GDM1 (cell line): ENCODE measurements at places on chromosomes 1 and 21.

- DNase-seq, result no peak
Observed at GRCh38 chr1:96522927-96523326, 198.7 kb upstream of the PTBP2 start.

DNA sequence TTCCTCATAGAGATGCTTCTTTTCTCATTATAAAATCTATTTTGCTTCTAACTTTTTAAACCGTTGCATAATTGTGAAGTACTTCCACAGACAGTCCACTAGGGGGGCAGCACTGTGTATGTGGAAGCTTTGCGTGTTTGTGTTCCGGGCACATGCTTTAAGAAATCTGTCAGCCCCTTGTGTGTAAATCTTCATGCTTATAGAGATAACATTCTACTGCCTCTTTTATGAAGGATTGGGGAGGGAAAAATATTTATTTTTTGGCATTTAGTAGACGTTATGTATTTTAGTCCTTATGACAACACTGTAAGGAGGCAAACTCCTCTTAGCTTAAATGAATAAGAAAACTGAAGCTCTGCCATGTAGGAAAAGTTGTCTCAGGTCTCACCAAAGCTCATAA is 157.3 kb upstream of the PTGFR start:
- DNase-seq, result no peak

- no peak for DNase-seq
Observed at GRCh38 chr1:37797750-37798345, 4.2 kb downstream of the MANEAL start.

- no peak for DNase-seq
Observed at GRCh38 chr1:233490488-233490887, 123.4 kb upstream of the KCNK1 start.

- DNase-seq, result no peak
Observed at GRCh38 chr1:151814971-151815545, 9.8 kb upstream of the LINGO4 start.

- peak; percentile 61 for DNase-seq
Observed at GRCh38 chr1:59292562-59292961, 4.3 kb upstream of the FGGY start.

GRCh38 chr1:8674481-8674880 is 143.0 kb downstream of the RERE start:
- no peak for DNase-seq

DNA sequence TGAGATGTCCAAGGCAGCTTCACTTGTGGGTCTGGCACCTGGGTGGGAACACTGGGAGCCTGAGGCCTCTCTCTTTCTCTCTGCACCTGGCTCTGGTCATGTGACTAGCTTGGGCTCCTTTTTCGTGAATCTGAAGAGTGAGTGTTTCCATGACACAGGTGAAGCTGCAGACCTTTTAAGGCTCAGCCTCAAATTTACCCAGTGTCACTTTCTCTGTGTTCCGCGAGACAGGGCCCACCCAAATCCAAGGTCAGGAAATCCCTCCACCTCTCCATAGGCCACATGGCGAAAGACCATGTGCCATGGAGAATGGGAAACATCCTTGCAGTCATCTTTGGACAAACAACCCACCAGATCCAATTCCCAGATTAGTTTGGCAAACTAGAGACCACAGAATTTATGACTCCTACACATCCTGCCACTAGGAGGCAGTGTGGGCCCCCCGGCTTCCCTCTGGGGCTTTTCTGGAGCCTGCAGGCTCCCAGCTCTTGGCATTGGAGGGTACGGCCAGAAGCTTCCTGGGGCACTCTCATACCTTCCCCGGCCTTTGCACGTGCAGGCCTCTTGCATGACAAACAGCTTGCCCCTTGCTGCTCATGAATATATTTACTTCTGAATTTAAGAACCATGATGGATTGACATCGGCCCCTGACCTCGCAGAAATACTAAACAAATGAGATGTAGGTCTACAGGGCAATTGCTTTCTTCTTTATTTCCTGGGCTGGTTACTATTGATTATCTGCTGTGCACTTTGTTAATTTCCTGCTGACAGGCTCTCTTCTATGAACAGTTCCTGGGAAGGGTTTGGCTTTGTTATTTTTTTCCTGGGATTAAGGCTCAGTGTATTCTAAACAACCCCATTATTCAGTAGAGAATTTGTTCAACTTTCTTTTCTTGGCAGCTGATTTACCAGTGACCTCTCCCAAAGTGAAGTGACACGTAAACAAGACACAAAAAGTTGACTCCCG is 180.7 kb downstream of the KAZN start:
- peak; percentile 21 for DNase-seq

GRCh38 chr21:44443291-44443890 is 11.9 kb upstream of the LRRC3 start:
- DNase-seq, result no peak

DNA sequence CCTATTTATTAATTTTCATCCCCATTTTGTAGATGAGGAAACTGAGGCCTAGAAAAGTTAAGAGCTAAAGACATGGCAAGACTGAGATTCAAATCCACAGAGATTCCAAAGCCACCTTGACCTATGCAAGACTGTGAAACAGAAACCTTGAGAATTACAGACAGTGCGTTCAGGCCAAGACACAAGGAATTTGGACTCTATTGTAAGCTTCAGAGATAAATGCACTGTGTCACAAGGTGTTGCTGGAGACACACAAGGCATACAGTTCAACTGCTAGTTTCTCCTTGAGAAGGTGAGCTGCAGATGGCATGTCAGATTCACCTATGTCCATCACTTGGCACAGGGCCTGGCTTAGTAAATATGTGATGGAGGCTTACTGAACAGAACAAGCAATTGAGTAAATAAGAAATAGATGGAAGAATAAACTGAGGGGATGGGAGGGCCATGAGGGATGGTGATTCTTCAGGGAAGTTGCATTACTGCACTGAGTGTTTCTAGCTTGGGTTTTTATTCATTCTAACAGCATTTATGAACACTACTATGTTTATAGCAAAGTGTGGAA is 215.0 kb downstream of the DAB1 start:
- DNase-seq, result no peak

GRCh38 chr1:64129701-64130100 is 73.7 kb upstream of the UBE2U start:
- DNase-seq, result no peak

- DNase-seq, result no peak
Observed at GRCh38 chr1:99544328-99544727, 101.6 kb upstream of the PALMD start.

DNA sequence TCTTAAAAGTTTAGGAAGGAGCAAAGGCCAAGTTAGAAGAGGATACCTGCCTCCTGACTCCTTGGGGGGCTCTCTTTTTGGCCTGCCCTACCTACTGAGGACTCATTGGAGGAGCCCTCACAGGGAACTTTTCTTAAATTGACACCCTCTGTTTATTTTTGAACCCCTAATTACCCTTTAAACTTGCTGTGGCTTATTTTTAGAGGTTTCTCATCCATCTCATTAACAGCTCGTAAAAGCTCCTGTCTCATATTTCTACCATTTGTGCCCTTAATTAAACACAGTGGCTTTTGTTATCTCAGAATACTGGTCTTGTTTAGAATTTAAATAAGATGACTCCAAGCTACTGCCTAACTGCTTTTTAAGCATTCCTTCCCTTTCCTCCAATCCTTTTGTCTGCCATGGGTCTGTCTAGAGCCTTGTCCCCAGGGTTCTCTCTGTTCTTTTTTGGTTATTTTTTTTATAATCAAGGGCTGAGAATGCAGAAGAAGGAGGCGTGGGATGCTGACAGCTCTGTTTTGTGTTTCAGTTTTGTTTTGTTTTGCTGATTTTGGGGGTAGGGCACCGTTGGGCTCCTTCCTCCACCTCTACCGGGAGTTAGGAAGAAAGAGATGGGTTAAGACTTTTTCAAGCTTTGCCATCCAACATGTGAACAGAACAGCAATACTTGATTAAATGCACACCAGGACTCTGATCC is 78.0 kb downstream of the SYT6 start:
- DNase-seq, result no peak

DNA sequence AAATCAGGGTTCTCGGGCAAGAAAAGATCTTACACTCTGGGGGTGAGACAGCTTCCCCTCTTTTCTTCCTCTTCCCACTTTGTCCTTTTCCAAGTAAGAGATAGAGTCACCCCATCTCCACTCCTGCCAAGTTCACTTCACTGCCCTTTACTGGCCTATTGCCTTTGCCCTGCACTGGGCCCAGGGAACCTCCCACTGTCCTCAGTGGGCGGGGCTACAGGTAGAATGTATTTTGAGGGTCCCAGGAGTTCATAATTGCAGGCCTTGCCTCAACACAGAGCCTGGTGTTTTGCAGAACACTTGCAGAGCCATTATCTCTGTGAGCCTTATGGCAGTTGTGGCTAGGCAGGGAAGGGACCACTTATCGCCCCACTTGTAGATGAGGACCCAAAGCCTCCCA is 3.3 kb downstream of the AMPD2 start:
- no peak for DNase-seq

DNA sequence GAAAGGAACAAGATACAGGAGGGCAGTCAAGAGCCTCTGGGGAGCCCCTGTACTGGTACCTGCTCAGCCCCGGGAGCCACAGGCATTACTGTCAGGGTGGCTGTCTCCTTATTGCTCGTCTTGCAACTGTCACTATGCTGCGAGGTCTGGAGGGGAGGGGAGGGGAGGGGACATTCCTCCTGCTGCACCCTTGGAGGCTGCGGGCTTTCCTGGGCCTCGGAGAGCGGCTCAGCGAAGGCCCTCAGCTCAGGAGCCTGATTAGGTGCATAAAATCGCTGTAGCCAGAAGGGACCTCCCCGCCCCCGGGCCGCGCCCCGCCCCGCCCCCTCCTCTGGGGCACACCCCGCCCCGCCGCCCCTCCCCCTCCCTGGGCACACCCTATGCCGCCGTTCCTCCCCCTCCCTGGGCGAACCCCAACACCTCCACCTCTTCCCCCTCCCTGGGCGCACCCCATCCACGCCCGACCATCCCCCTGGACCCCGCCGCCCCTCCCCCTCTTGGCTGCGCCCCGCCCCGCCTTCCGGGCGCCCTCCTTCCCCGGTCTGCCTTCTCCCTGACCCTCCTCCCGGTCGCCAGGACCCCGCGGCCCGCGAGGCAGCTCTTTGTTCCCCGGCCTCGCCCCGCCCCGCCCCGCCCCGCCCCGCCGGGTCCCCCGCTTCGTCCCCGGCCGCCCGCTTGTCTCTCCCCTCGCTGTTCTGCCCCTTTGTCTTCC is 35.5 kb downstream of the CACHD1 start:
- no peak for DNase-seq

DNA sequence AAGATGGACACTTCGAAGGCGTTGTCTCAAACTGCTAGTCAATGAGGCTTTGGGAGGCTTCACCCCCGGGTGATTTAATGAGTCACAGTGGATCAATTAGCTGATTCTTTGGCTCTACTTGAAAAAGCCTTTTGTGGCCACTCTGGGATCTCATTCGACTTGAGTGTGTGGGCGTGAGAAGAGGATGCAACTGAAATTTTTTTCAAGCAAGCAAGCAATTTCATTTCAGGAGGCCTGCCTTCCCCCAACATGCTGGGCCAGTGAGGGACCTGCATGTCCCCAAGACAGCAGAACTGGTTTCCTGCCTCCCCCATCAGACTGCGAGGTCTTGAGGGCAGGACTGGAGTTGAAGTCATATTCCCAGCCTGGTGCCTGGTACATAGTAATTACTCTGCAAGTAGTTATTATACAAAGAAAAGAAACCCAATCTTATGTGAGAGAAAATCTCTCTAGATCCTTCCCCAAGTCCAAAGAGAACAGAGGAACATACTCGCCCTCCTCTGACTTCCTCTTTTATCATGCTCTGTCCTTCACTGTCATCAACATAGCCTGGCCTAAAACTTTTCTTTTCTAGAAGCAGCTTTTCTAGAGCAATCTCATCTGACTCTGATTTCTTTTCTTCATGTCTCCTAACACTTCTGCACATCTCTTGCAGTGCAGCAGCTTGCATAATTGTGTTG is 22.7 kb downstream of the SYT6 start:
- DNase-seq, result no peak

DNA sequence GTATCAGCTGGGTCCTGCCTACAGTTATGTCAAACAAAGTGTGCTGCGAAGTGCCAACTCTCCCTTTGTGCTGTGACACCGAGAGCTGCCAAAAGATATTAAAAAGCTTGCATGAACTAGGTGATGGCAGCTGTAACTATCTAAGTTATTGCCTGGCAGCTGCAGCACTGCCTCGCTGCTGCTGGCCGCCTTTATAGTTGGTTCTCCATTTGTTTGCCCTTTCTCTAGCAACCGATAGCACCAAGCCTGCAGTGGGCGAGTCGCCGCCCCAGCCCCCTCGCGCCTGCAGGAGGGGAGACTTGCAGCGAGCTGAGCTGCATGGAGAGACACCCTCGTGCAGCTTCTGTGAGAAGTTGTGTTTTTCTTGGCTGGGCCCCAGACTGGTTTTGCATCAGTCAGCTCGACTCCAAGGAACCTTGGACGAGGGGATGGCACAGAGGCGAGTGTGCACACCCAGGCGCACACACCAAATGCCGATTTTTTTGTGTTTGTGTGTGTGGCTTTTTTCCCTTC is 330.6 kb downstream of the RPS6KC1 start:
- no peak for DNase-seq

- DNase-seq, result no peak
Observed at GRCh38 chr1:234899041-234899729, 229.5 kb downstream of the TOMM20 start.

- DNase-seq, result no peak
Observed at GRCh38 chr21:46498335-46499050, 39.8 kb downstream of the DIP2A start.

DNA sequence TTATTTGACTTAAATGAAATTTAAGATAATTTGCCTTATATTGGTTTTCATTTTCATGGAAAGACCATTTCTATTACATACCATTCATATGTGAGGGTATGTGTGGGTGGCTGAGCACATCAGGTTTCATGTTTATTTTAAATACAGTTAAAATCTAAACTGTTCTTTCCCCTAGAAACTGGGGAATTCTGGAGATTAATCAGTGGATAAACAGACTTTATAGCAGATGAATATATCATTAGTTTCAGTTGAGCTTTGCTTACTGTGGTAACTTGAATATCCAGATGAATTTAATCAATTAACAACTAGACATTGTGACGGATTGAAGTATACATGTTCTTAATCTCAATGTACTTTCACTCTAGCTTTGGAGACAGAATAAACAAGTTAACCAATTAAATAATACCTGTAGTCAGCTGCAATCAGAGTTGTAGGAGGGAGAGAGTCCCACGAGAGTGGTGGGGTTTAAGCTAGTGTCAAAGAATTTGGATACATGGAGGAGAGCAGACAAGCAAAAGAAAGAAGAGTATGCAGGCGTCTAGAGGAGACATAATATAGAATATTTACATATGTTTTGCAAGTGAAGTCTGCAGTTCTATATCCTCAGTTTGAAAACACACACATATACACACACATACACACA is 97.6 kb downstream of the PDE4B start:
- DNase-seq, result no peak

GRCh38 chr1:229434641-229435051 is 752 bp upstream of the ACTA1 start:
- no peak for DNase-seq

- no peak for DNase-seq
Observed at GRCh38 chr1:14946684-14947238, 206.8 kb upstream of the TMEM51 start.

- no peak for DNase-seq
Observed at GRCh38 chr1:24584171-24584647, 28.3 kb downstream of the NCMAP start.
